Esophagus mucosa (tissue), 1 donor: ENCODE measurements at places on chromosomes 11 and 22. TPM values are rescaled to one million over a fixed set of nuclear protein-coding genes. Genes with fewer than 3 reads are reported as not detected.

Gene DDI1
- not detected for total RNA-seq

Gene ASCL2
- total RNA-seq: 2.0 TPM

Gene OR52E8
- total RNA-seq: not detected

Gene AAMDC
- 9.4 TPM for total RNA-seq

Gene ARHGEF17
- total RNA-seq: 5.4 TPM

- peak; percentile 29 for ATAC-seq
These were observed 1.6 kb downstream of the CD59 start for GRCh38 chr11:33734441-33735270.

DNA sequence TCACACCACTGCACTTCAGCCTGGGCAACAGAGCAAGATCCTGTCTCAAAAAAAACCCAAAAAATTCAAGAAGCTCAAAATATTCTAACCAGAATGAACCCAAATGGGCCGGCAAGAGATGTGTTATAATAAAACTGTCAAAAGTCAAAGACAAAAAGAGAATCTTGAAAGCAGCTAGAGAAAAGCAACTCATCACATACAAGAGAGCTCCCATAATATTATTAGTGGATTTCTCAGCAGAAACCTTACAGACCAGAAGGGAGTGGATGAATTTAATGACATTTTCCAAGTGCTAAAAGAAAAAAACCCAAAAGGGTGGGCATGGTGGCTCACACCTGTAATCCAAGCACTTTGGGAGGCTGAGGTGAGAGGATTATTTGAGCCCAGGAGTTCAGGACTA is 22.9 kb upstream of the HORMAD2 start:
- no peak for ATAC-seq

- ATAC-seq: no peak
These were observed 11.3 kb downstream of the PLAAT2 start for GRCh38 chr11:63551889-63552266.

GRCh38 chr11:20087118-20087521 is 73.2 kb downstream of the DBX1 start:
- no peak for ATAC-seq

GRCh38 chr11:10605941-10606381 is 37.5 kb upstream of the LYVE1 start:
- peak; percentile 42 for ATAC-seq

GRCh38 chr11:109972939-109973338 is 120.3 kb upstream of the ZC3H12C start:
- no peak for ATAC-seq

DNA sequence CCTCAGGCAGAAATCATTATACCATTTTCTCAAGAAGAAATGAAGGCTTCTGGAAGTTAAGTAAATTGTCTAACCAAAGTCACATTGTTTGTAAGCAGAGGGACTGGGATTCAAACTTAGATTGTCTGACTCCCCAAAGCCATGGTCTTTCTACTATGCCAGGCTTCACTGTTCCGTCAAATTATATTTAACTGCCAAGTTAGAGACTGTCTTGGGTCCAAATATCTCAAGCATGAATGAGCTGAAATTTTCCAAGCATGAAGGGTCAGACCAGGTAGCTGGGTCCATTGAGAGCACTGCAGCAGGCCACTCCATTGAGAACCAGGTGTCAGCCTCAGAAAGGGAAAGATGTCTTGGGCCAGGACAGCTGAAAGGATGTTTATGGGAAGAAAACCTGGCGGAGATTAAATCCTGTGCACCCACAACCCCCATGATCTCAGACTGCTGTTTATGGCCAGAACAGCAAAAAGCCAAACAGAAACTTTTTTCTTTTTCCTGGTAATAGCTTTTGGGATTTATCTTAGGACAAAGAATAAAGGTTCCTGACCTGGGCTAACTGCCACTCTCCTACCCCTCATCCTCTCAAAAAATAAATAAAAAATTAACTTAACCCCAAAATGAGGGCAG is 612.3 kb downstream of the INSC start:
- ATAC-seq: no peak

DNA sequence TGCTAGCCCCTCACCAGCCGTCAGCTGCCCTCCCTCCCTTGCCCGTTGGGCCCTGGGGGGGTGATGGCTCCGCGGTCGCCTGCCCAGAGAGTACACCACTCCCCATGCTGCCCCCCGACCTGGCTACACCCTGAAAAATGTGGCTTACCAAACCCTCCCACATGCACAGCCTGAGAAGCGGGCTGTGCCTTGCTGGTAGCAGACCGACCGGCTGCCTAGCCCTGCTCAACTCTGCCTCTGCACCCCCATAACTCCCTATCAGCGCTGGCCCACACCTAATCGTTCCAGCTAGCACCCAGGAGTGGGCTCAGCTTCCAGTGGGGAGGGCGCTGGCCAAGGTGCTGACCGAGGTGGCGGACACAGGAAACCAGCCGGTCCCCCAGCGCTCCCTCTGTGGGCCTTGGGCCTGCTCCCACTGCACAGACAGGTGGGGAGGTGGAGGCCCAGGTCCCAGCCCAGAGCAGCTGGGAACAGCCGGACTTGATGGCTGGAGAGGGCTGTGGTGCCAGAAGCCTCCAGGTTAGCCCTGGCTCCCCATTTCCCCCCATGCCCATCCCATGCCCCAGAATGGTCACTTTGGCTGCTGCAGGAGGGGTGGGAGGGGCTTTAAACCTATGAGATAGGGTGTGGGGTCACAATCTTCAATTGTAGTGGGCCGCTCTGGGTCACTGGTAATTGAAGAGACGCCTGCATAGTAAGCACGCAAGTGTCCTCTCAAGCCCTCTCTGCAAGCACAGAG is 32.1 kb upstream of the PRODH start:
- no peak for ATAC-seq

GRCh38 chr11:110207123-110207522 is 89.3 kb downstream of the RDX start:
- ATAC-seq: no peak

GRCh38 chr11:62383822-62384221 is 35.0 kb upstream of the SCGB1A1 start:
- no peak for ATAC-seq

DNA sequence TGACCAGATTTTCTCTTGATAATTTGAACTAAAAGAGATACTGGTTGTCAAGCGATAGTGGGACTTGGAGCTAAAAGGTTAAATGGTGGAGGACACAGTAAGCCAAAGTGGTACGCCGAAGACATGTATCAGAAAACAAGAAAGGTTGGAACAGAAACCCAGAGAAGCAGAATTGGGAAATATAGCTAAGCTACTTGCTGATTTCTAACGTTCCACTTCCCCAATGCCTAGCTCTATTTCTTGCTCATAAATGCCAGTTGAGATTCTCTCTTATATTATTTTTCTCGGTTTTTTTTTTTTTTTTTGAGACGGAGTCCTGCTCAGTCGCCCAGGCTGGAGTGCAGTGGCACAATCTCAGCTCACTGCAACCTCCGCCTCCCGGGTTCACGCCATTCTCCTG is 12.7 kb downstream of the TMEM41B start:
- no peak for ATAC-seq

- ATAC-seq: no peak
These were observed 308.9 kb downstream of the KCNA4 start for GRCh38 chr11:29707924-29708323.

- ATAC-seq: no peak
These were observed 16.3 kb downstream of the TSPAN32 start for GRCh38 chr11:2318123-2318522.

GRCh38 chr11:25211635-25212254 is 714.9 kb downstream of the LUZP2 start:
- peak; percentile 57 for ATAC-seq

DNA sequence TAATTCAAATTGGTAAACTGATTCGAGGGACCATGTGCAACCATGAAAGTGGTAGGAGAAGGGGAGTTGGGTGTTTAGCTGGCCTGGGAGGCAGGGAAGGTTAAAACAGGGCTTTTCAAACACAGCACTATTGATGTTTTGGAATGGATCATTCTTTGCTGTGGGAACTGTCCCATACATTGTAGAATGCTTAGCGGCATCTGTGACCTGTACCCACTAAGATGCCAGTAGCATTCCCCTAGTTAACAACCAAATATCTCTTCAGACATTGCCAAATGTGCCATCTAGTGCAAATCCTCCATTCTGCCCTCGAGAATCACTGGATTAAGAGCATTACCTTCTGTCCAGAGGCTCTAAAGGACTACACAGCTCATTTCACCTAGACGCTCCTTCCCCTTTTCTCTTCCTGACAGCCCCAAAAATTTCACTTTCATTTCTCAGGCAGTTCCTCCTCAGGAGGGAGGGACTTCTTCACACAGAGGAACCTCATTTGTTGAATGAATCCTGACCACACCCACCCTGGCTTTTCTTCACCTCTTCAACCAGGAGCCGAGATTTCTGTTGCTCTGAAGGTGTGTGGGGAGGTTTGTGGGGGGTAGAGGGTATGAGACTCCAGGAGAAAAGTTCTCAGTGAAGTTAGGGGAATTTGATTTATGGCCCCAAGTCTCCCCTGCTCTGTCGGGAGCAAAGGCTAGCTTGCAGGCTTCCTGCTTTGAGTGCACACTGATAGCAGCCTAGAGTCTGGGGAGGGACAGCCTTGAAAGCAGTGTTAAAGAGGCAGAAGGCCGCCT is at the start of gene TRIM34:
TRIM34 (plus strand) TSS at position 513 of the 791 bp plus-strand sequence. CDS start 7,331 bp downstream, outside the sequence.
- ATAC-seq: peak; percentile 79

DNA sequence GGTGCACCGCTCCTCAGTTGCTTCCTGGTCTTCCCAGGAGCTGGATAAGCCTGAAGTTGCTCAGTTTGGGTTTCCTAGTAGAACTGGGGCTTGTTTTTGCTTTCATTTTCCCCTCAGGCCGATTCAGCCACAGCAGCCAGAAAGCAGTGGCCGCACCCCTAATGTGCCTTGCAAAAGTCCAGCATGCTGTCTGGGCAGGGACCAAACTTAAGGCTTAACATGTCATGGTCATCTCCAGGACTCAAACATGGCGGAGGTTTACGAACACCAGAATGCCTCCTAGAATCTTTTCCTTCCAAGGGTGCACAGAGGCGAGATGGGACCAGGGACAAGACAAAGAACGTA is 2.5 kb downstream of the GNG3 start:
- no peak for ATAC-seq

GRCh38 chr22:30602049-30602448 is 4.9 kb upstream of the TCN2 start:
- no peak for ATAC-seq

DNA sequence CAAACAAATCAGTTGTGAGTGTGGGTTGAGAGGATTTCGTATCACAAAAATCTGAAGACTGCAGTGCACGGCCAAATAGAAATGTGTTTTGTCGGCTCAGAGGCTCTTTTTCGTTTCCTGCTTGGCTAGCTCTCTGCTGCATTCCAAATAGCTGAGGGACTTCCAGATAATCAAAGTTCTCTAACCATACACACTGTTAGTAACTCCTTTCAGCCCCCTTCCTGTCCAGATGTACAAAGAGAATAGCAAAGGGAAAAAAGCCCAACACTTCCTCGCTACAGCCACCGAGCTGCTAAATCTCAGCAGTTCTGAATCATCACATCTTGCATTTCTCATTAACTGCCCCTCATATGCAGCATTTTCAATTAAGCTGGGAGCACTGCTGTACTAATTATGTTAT is 203.1 kb downstream of the TENM4 start:
- ATAC-seq: no peak

DNA sequence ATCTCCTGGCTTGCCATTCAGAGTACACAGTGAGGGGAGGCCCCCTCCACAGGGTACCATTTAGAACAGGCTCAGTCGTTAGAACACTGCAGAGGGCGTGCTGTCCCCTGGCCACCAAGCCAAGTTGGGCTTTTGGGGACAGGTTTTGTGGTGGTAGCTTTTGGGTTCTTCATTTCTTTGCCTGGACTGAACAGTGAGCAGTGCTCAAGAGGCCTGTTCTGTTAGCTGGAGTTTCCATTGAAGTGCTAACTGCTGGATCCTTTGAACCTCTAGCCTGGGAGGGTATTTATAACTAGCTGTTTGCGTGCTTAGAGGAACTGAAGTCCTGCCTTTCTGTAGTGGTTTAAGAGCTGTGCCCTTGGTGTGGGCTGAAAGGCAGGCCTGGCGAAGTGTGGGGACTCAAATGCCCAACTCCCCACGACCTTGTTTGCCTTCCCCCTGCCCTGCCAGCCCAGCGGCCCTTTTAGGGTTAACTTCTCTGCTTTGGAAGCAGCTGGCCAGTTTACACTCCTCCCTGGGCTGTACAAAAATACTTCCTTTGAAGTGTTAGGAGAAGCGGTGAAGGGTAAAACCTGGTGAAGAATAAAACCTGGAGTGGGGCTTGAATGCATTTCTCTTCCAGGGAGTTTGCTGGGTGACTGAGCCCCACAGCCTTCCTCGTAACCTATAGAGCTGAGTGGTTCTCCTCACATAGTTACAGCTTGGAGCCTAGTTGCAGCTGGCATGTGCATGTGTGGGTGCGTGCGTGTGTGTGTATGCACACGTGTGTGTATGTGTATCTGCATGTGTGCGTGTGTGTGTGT is 34.6 kb downstream of the ZNRF3 start:
- peak; percentile 58 for ATAC-seq

- ATAC-seq: peak; percentile 46
These were observed 1.3 kb downstream of the PARVB start for GRCh38 chr22:44025171-44026065.

- ATAC-seq: peak; percentile 23
These were observed 102.4 kb upstream of the FSHB start for GRCh38 chr11:30128269-30128932.
